T-helper 17 cell (primary cell): ENCODE measurements at places on chromosomes 6 and 20.

DNA sequence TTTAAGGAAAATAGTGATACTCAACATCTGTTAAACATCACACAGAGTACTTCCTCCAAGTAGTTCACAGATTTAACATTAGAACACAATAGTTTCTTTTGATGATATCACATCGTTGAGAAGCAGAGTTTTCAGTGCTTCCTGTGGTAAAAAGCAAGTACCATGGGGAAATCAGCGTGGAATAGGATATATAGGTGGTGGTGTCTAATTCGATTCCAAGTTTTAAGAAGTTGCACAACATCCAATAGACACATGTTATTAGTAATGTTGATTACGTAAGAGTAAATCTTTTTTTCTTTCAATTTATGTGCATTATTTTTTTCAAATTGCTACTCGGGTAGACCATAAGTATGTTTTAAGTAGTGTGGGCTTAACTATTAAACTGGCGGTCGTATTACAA, 360.7 kb downstream of the NKAIN2 start:
- H3K27ac ChIP-seq: no peak overlapping the region
- H3K27me3 ChIP-seq: no peaks in the 10 kb centered on the region
- no peaks in the 10 kb centered on the region for H3K4me1 ChIP-seq
- DNase-seq: no peak
- no peak overlapping the region for H3K4me3 ChIP-seq

DNA sequence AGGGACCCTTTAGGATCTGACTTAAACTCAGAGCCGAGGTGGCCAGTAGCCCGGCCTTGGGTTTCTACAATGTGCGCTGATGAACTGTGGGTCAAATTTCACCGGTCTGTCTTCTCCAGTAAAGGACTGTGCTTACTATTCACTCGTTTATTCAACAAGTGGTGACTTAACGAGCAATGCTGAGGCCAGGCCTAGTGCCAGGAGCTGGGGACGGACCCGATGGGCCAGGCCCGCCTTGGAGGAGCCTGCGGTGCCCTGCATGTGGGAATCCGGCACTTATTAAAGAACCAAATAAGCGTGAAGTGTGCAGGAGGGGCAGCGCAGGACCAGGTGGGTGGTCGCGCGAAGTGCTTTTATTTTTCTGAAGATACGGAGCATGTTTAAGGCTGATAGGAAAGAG, 24.0 kb downstream of the CTCFL start:
- peaks cover 3% of the 10 kb centered on the region for H3K36me3 ChIP-seq
- H3K27ac ChIP-seq: no peak overlapping the region
- peaks cover 59% of the 10 kb centered on the region for H3K27me3 ChIP-seq
- H3K4me3 ChIP-seq: no peak overlapping the region
- H3K4me1 ChIP-seq: peaks cover 11% of the 10 kb centered on the region

DNA sequence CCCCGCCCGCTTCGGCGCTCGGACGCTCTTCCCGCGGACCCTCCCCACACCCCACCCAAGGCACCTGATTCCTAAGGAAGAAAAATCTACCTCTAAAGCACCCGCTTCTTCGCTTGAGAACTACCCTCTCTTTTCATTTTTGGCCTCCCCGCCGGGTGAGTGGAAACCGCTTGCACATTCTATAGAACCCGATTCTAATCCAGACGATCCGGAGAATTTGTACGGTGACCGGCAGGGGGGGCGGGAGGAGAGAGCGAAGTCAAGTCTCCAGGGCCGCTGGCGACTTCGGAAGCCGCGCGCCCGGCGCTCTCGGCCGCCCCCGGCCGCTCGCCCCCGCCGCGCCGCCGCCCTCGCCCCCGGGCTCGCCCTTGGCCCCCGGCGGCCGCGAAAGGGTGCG, at the start of gene RBM24:
RBM24 (plus strand) TSS at position 262 of the 397 bp plus-strand sequence. CDS start 221 bp downstream, outside the sequence.
- H3K4me3 ChIP-seq: peak within 1 kb of the TSS; percentile 86
- peaks cover 82% of the 10 kb centered on the region for H3K27me3 ChIP-seq
- peaks cover 6% of the 10 kb centered on the region for H3K4me1 ChIP-seq
- no peak within 1 kb of the TSS for H3K27ac ChIP-seq
- no peaks in the 10 kb centered on the region for H3K36me3 ChIP-seq

GRCh38 chr6:161305860-161306259, 32.0 kb upstream of the AGPAT4 start:
- peaks cover 24% of the 10 kb centered on the region for H3K27me3 ChIP-seq
- H3K27ac ChIP-seq: no peak overlapping the region
- H3K36me3 ChIP-seq: peaks cover 2% of the 10 kb centered on the region
- peaks cover 4% of the 10 kb centered on the region for H3K4me1 ChIP-seq

DNA sequence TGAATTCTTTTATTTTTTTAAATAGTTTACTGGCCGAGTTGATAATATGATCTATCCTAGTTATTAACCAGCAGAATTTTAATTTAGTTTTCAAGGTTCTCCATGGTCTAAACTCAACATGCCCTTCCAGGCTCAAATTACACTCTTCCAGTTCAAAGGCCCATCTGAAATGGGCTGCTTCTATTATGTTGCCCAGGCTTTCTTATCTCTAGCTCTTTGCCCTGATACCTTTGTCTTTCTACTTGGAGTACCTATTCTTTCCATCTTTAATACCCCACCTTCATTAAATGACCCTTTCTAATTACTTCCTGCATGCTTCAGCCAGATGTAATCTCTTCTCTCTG, 541.2 kb upstream of the FLRT3 start:
- no peaks in the 10 kb centered on the region for H3K4me1 ChIP-seq
- H3K27me3 ChIP-seq: no peaks in the 10 kb centered on the region
- DNase-seq: no peak
- H3K36me3 ChIP-seq: no peaks in the 10 kb centered on the region
- H3K27ac ChIP-seq: no peak overlapping the region

DNA sequence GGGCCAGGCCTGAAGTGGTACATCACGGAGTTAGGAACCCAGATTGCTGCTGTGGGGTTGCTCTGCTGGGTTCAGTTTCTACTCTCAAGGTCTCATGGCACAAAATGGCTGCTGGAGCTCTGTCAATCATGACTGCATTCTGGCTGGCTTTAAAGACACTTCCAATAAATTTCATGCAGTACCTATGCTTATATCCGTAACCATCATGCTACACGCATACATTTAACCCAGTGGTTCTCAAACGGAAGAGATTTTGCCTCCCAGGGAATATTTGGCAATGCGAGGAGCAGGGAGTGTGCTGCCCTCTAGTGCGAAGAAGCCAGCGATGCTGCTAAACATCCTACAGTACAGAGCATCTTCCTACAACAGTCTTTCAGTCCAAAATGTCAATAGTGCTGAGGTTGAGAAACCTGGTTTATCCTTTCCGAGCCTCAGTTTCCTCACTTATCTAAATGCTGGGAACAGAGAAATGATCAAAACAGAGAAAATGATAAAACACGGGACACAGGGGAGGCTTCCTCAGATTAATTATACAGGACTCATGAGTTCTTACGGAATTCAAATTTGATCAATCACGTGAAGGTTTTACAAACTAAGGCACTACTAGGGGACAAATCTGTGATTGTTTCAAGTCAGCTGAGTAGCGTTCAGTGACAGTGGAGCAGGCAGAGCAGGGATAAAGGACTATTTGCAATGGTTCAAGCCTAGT, 9.6 kb upstream of the SLC2A10 start:
- no peak overlapping the region for H3K4me3 ChIP-seq
- DNase-seq: no peak
- no peaks in the 10 kb centered on the region for H3K4me1 ChIP-seq
- H3K27me3 ChIP-seq: peaks cover 57% of the 10 kb centered on the region
- no peak overlapping the region for H3K27ac ChIP-seq

DNA sequence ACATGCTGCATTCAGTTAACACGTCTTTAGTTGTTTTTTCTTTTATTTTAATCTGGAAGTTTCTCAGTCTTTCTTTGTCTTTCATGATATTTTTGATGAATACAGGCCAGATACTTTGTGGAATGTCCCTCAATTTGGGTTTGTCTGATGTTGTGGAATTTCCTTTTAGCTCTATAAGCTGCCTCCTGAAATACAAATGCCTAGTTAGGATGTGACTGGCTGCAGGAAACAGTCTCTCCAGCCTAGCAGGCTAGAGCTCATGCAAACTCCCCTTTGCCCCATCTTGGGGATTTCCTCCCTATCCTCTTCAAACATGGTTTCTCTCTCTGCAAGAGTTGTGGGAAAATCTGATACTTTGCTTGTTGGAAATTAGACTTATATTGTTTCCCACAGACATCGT, 89.3 kb upstream of the JAG1 start:
- no peak overlapping the region for H3K27ac ChIP-seq
- no peak overlapping the region for H3K4me3 ChIP-seq
- peaks cover 2% of the 10 kb centered on the region for H3K36me3 ChIP-seq
- peaks cover 2% of the 10 kb centered on the region for H3K4me1 ChIP-seq
- no peak for DNase-seq

DNA sequence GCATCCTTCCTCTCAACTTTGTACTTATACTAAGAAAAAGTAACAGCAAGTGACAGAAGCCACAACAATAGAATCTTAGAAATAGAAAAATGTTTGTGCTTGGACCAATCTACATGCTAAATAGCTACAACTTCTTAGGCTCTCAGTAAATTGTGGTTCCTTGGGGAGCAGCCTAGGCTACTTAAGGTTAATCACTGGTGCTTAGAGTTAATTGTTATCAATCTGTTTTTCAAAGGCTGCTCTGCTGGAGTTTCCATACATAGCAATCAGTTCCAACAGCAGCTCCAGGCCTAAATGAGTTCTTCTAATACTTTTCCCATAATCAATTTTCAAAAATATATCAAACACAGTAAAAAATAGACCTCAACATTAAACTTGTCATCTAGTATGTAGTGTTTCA, 571.4 kb downstream of the EPHA7 start:
- H3K4me1 ChIP-seq: no peaks in the 10 kb centered on the region
- H3K27me3 ChIP-seq: no peaks in the 10 kb centered on the region

DNA sequence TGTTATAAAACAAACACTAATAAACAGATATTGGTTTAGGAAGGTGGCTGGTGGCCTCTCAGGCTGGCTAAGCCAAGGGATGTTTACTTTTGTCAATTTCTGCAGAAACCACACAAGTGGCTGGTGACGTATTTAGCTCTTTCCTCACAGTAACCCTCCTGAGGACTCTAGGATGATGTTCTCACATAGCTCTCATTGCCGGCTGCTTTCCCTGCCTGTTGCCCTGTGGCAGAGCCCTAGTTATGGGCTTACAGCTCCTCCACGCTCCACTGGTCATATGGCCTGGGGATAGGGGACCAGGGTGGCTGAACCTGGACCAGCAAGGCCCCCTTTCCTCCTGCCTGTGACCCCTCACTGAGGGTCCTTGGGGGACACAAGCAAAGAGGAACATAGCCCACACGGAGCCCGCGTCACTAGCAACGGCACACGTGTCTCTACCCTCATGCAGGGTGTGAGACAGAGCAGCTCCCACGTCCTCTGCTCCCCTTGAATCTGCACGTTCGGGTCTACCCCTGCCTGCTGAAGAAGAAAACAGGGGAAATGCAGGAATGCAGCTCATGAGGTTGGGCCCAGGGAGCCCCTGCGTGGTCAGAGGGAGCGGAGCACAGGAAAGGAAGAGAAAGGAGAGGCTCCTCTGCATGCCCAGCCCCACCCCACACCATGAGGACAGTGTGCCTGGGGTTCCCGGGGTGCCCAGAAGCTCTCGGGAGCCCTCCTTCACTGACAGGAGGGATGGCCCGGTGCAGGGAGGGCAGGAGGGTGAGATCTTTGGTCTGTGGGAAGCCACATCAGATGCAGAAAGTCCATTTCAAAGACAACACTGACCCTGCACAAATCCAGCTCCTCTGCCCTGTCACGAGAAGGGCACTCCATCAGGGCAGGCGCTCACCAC, 13.9 kb downstream of the RAMACL start:
- H3K36me3 ChIP-seq: peaks cover 2% of the 10 kb centered on the region
- no peak for DNase-seq
- H3K27ac ChIP-seq: no peak overlapping the region
- H3K27me3 ChIP-seq: no peaks in the 10 kb centered on the region
- peaks cover 2% of the 10 kb centered on the region for H3K4me1 ChIP-seq
